ENCODE measurements at places on chromosomes 7 and 10. TPM values are rescaled to one million over a fixed set of nuclear protein-coding genes. Genes with fewer than 3 reads are reported as not detected.

The PNLIPRP2 gene
- not detected for total RNA-seq

The SAMD9L gene
- total RNA-seq, result 107 TPM

The COL13A1 gene
- total RNA-seq, result not detected

The CALD1 gene
- not detected for total RNA-seq

The COA1 gene
- 72.7 TPM for total RNA-seq

The GPC2 gene
- total RNA-seq, result 12.6 TPM

The ANKRD30A gene
- total RNA-seq, result not detected

The CYP3A4 gene
- total RNA-seq, result not detected

The TMEM196 gene
- not detected for total RNA-seq

The ASZ1 gene
- not detected for total RNA-seq

The LGI1 gene
- total RNA-seq, result not detected

The OPALIN gene
- not detected for total RNA-seq

GRCh38 chr10:72509206-72509799 lies 116.6 kb downstream of the MICU1 start:
- no peak overlapping the region for H3K4me3 ChIP-seq
- H3K27ac ChIP-seq, result no peak overlapping the region
- peaks cover 9% of the 10 kb centered on the region for H3K4me1 ChIP-seq
- no peaks in the 10 kb centered on the region for H3K27me3 ChIP-seq
- peaks cover 16% of the 10 kb centered on the region for H3K36me3 ChIP-seq

GRCh38 chr10:98077223-98077622 lies 46.8 kb upstream of the CRTAC1 start:
- H3K27me3 ChIP-seq, result peaks cover 3% of the 10 kb centered on the region
- no peak for DNase-seq

- peaks cover 2% of the 10 kb centered on the region for H3K27me3 ChIP-seq
- no peak overlapping the region for H3K27ac ChIP-seq
- H3K36me3 ChIP-seq, result no peaks in the 10 kb centered on the region
- H3K4me3 ChIP-seq, result no peak overlapping the region
- DNase-seq, result no peak
Observed at GRCh38 chr7:100411101-100411500, 17.4 kb downstream of the ZCWPW1 start.

DNA sequence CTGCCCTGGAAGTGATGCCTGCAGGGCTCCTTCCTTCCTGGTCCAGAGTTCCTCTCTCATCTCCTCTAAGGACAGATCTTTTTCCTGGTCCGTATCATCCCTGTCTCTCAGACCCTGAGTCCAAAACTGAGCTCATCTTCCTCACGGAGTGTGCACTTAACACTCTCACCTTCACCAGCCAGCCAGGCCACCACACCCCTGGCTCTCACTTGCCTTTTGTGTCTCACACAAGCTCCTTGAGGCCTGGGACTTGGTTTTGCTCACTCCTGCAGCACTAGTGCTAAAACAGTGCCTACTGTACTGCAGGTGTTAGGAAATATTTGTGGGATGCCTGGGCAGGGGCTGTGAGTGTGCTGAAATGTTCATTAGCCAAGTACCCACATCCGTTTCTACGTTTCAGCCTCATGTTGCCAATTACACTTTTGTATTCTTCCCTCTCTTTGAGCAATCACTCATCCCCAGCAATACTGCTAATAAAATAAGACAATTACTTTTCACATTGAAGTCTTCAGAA lies 21.4 kb upstream of the PARP12 start:
- peaks cover 7% of the 10 kb centered on the region for H3K27me3 ChIP-seq
- peaks cover 2% of the 10 kb centered on the region for H3K36me3 ChIP-seq
- peaks cover 20% of the 10 kb centered on the region for H3K4me1 ChIP-seq
- DNase-seq, result no peak
- H3K4me3 ChIP-seq, result no peak overlapping the region

GRCh38 chr10:104894681-104895080 lies 253.6 kb downstream of the SORCS3 start:
- H3K27me3 ChIP-seq, result no peaks in the 10 kb centered on the region
- H3K4me1 ChIP-seq, result no peaks in the 10 kb centered on the region
- DNase-seq, result no peak
- H3K27ac ChIP-seq, result no peak overlapping the region

- H3K27me3 ChIP-seq, result no peaks in the 10 kb centered on the region
- no peak overlapping the region for H3K4me3 ChIP-seq
- no peak overlapping the region for H3K27ac ChIP-seq
- H3K36me3 ChIP-seq, result no peaks in the 10 kb centered on the region
Observed at GRCh38 chr7:134787720-134788119, 8.3 kb downstream of the CALD1 start.

DNA sequence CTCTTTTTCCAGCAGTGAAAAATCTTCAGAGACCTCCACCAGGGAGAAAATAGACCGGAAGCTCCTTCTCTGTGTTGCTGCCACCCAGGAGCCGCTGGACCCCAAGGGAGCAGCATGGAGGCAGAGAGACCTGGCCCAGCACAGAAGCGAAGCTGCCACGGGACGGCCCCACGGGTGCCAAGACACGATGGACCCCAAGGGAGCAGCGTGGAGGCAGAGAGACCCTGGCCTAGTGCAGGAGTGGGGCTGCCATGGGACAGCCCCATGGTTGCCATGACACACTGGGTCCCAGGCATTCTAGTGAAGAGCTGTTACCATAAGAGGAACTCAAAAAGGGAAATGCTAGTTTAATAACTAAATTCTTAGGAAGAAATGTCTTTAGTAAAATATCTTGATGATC lies 186.3 kb downstream of the PTPRN2 start:
- no peak overlapping the region for H3K4me3 ChIP-seq
- H3K36me3 ChIP-seq, result no peaks in the 10 kb centered on the region
- no peak for DNase-seq
- H3K27ac ChIP-seq, result no peak overlapping the region
- no peaks in the 10 kb centered on the region for H3K27me3 ChIP-seq
- H3K4me1 ChIP-seq, result no peaks in the 10 kb centered on the region

- no peak overlapping the region for H3K4me3 ChIP-seq
- no peaks in the 10 kb centered on the region for H3K36me3 ChIP-seq
- no peak overlapping the region for H3K27ac ChIP-seq
- H3K4me1 ChIP-seq, result peaks cover 2% of the 10 kb centered on the region
- peaks cover 1% of the 10 kb centered on the region for H3K27me3 ChIP-seq
- no peak for DNase-seq
Observed at GRCh38 chr10:29584436-29584835, 50.3 kb downstream of the SVIL start.

DNA sequence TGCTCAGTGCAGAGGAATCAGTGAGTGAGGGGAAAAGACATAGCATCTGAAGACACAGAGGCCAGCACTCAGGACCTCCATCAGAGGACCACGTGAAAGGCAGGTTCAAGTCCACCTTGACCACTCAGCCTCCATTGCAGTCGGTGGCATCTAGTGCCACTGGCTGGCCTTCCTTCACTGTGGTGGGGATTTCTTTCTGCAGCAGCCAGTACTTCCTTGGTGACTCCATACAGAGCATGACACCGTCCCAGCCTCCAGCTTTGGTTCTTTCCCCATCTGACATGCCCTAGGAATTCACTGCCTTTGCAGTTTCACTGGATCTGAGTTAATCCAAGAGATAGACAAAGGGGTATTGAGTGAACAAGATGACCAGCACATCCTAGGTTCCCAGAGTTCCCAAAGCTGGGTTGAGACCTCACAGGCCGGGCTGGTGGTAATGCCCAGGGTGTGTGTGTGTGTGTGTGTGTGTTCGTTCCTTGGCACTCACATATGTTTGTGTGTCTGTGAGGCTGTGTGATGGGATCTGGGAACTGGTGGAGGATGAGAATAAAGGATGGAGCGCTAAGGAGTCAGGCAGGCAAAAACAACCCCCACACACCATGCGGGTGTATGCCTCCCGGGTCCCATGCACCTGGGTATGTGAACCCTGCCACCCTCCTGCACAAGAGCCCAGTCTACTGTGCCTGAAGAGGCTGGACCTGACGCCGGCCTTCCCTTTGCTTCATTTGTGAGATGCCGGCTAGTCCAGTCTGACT lies 57.8 kb downstream of the SYPL1 start:
- H3K36me3 ChIP-seq, result no peaks in the 10 kb centered on the region
- no peak overlapping the region for H3K4me3 ChIP-seq
- DNase-seq, result no peak
- H3K4me1 ChIP-seq, result peaks cover 21% of the 10 kb centered on the region
- H3K27ac ChIP-seq, result no peak overlapping the region
- H3K27me3 ChIP-seq, result peaks cover 14% of the 10 kb centered on the region

GRCh38 chr10:113929522-113929921 lies 75.1 kb downstream of the NHLRC2 start:
- H3K27me3 ChIP-seq, result peaks cover 25% of the 10 kb centered on the region
- H3K36me3 ChIP-seq, result peaks cover 5% of the 10 kb centered on the region

GRCh38 chr10:104026762-104027161 lies 58.9 kb downstream of the COL17A1 start:
- DNase-seq, result no peak
- H3K4me3 ChIP-seq, result no peak overlapping the region
- H3K27me3 ChIP-seq, result no peaks in the 10 kb centered on the region
- no peak overlapping the region for H3K27ac ChIP-seq

DNA sequence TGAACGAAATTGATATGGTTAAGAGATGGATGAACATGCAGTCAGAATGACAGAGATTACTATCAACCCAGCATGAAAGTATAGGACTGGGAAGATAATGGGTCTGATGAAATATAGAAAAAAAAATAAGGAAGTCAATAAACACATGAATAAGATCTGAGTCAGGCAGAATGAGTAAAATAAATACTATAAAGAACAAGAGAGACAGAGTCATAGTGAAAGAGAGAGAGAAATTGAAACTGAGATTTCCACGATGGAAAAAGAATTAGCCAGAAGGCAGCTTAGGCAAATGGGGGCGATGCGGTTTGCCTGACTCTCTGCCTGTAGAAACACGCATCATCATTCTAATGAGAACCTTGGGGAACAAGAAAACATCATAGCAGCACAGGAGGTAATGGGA lies 26.6 kb downstream of the SEMA3D start:
- no peaks in the 10 kb centered on the region for H3K27me3 ChIP-seq
- H3K27ac ChIP-seq, result no peak overlapping the region
- H3K4me3 ChIP-seq, result no peak overlapping the region
- DNase-seq, result no peak
- H3K4me1 ChIP-seq, result no peaks in the 10 kb centered on the region

DNA sequence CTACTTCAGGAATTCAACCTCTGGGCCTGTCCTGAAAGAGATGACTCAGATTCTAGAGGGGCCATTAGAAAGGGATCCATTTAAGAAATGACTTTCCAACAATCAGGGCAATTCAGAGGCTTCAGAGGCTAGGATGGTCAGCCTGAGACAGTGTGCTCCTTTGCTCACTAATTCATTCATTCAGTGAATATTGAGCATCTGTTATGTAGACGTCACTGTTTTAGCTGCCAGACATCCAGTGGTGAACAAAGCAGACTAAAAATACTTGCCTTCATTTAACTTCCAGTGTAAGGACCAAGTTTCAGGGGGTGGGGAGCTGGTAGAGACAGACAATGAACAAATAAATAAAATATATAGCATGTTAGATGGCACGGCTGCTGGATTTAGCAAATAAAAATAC lies 1.6 kb downstream of the KIAA1217 start:
- DNase-seq, result no peak
- H3K36me3 ChIP-seq, result no peaks in the 10 kb centered on the region
- H3K27ac ChIP-seq, result no peak overlapping the region
- H3K4me3 ChIP-seq, result no peak overlapping the region

DNA sequence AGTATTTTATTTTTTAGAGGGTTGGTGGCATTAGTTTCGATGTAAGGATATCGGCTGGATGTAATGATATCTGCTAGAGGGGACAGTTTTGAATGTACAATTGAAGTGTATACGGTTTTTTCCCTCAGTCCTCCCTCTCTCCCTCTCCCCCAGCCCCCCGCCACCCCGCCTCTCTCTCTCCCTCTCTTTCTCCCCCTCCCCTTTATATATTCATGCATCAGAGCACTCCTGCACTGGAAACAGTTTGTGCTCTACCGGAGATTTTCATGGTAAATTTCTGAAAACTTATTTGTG lies 1.6 kb downstream of the GLCCI1 start:
- H3K36me3 ChIP-seq, result peaks cover 2% of the 10 kb centered on the region
- H3K27me3 ChIP-seq, result no peaks in the 10 kb centered on the region
- no peak overlapping the region for H3K4me3 ChIP-seq
- no peak for DNase-seq
- no peak overlapping the region for H3K27ac ChIP-seq
- peaks cover 15% of the 10 kb centered on the region for H3K4me1 ChIP-seq

- H3K27ac ChIP-seq, result no peak overlapping the region
- no peaks in the 10 kb centered on the region for H3K4me1 ChIP-seq
- peaks cover 13% of the 10 kb centered on the region for H3K36me3 ChIP-seq
- no peaks in the 10 kb centered on the region for H3K27me3 ChIP-seq
- no peak overlapping the region for H3K4me3 ChIP-seq
Observed at GRCh38 chr7:93284908-93285307, 52.7 kb downstream of the VPS50 start.

- no peak for DNase-seq
- H3K27ac ChIP-seq, result no peak overlapping the region
- no peaks in the 10 kb centered on the region for H3K4me1 ChIP-seq
- no peak overlapping the region for H3K4me3 ChIP-seq
- no peaks in the 10 kb centered on the region for H3K27me3 ChIP-seq
Observed at GRCh38 chr7:102205915-102206314, 80.8 kb upstream of the SH2B2 start.

GRCh38 chr7:151657173-151657572 lies 137.5 kb upstream of the RHEB start:
- no peaks in the 10 kb centered on the region for H3K27me3 ChIP-seq
- no peaks in the 10 kb centered on the region for H3K4me1 ChIP-seq
- no peak overlapping the region for H3K4me3 ChIP-seq
- no peak overlapping the region for H3K27ac ChIP-seq
- no peak for DNase-seq

GRCh38 chr7:33412331-33412730 lies 283.0 kb downstream of the BBS9 start:
- no peaks in the 10 kb centered on the region for H3K4me1 ChIP-seq
- DNase-seq, result no peak
- H3K27me3 ChIP-seq, result no peaks in the 10 kb centered on the region
- H3K27ac ChIP-seq, result no peak overlapping the region

DNA sequence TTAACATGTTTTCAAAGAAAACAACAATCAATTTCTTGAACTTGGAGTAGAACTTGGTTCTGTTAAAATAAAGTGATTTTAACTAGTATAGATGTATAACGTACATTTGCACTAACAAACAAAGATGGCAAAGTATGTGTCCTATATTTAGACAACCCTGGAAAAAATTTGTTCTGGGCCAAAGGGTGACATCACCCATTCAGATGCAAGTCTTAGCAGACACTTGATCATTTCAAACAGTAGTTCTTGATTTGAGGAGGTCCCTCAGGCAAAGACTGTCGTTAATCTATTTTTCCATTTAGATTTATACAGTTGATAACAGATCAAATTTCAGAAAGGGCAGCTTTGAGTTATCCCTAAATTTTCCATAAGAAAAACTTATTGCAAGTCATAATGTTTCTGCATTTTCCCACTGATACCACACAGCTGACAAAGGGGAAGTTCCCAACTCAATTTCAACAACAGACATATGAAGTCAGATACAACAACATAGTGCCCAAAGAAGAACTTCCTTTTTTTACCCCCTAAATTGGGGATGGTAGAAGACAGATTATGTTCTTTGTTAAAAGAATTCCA lies 5.2 kb downstream of the NMT2 start:
- no peak for DNase-seq
- H3K4me3 ChIP-seq, result no peak overlapping the region
- no peaks in the 10 kb centered on the region for H3K27me3 ChIP-seq
- no peak overlapping the region for H3K27ac ChIP-seq
- peaks cover 23% of the 10 kb centered on the region for H3K4me1 ChIP-seq

- no peaks in the 10 kb centered on the region for H3K36me3 ChIP-seq
- H3K4me3 ChIP-seq, result no peak overlapping the region
- H3K27ac ChIP-seq, result no peak overlapping the region
- DNase-seq, result no peak
- no peaks in the 10 kb centered on the region for H3K27me3 ChIP-seq
- no peaks in the 10 kb centered on the region for H3K4me1 ChIP-seq
Observed at GRCh38 chr10:105981679-105982078, 1182.8 kb downstream of the SORCS1 start.

GRCh38 chr7:133550145-133550544 lies 297.3 kb downstream of the EXOC4 start:
- no peaks in the 10 kb centered on the region for H3K36me3 ChIP-seq
- DNase-seq, result no peak
- H3K27ac ChIP-seq, result no peak overlapping the region
- H3K4me3 ChIP-seq, result no peak overlapping the region
- H3K4me1 ChIP-seq, result no peaks in the 10 kb centered on the region
